ENCODE measurements at places on chromosomes 13 and 19.

GRCh38 chr19:15180451-15181390 is 20.1 kb downstream of the NOTCH3 start:
- peak; percentile 13 for DNase-seq

GRCh38 chr19:12802267-12803106 is 618 bp downstream of the THSD8 start:
- no peak for DNase-seq

DNA sequence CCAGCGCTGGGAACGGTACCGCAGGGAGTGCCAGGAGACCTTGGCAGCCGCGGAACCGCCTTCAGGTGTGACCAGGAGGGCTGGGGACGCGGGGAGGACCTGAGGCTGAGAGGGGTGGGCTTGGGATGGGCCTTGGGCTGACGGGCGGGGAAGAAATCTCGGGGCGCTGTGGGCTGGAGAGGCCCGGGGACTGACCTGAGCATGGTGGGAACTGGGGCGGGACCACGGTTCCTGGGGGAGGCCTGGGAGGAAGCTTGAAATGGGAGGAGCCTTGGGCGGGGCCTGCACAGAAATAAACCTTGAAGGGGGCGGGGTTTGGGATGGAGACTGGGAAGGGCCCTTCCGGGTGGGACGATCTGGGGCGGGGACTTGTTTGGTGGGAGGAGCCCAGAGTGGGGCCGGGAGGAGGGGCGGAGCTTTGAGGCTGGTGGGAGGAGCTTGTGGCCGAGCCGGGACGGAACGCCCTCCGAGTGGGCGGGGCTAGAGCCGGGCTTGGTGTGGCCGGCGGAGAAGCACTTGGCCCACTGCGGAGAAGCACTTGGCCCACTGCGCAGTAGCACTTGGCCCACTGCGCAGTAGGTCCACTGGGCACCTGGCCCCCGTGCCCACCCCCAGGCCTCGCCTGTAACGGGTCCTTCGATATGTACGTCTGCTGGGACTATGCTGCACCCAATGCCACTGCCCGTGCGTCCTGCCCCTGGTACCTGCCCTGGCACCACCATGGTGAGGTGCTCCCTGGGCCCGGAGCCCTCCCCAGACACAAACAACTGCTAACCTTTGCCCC is 2.8 kb downstream of the GIPR start:
- peak; percentile 48 for DNase-seq

- DNase-seq, result no peak
Observed at GRCh38 chr13:98240135-98240534, 63.1 kb upstream of the RNF113B start.

DNA sequence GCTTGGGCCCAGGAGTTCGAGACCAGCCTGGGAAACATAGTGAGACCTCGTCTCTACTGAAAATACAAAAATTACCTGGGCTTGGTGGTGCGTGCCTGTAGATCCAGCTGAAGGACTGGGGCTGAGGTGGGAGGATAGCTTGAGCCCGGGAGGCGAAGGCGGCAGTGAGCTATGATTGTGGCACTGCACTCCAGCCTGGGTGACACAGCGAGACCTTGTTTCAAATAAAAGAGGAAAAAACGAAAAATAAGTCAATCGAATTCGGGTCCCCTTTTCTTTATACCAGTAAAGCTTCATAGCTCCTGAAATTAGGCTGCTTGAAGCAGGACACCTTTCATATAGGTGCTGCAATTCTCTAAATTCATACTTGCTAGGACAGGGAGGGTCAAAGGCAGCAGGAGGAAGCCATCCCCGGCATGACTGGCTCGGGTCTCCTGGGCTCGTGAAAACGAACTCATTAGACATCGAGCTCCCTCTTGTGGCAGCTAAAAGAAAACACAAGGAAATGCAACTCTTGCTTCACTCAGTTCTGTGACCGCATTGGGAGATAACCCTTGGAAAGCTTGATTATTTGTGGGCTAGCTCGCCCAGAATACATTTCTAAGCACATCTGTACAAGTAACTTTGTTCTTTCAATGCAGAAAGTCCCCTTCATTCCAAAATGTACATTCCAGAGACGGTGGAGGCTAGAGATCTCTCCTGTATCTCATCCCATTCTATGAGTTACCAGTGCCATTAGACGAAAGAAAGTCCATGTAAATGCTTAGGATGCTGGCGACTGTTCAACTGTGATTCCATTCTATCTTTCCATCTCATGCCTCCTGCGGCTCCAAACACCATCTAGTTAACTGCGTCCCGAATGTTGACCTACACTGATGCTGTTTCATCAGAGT is 16.8 kb downstream of the FPR2 start:
- peak; percentile 82 for DNase-seq

DNA sequence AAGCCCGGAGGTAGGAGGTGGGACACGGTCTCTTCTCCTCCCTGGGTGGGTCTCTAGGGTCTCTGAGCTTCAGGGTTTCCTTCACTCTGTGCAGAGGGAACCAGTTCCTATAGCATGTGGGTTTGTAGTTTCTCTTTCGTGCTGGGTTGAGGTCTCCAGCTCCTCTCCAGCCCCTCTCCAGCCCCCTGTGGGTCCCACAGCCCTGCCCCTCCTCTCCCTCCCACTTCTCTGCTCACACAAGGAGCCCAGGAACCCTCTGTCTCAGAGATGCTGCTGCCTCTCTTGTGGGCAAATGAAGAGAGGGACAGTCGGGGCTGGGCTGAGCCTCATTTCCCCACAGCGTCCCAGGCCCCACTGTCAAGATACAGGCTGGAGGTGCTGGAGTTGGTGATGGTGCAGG is 1.4 kb downstream of the SIGLEC7 start:
- no peak for DNase-seq

GRCh38 chr19:35213663-35214632 is 14.6 kb downstream of the FAM187B start:
- no peak for DNase-seq

- no peak for DNase-seq
Observed at GRCh38 chr19:58385891-58386575, 1.0 kb upstream of the RPS5 start.

- DNase-seq, result no peak
Observed at GRCh38 chr13:59409211-59409610, 754.5 kb downstream of the DIAPH3 start.

- DNase-seq, result no peak
Observed at GRCh38 chr13:20402881-20403280, 122.8 kb downstream of the CRYL1 start.

DNA sequence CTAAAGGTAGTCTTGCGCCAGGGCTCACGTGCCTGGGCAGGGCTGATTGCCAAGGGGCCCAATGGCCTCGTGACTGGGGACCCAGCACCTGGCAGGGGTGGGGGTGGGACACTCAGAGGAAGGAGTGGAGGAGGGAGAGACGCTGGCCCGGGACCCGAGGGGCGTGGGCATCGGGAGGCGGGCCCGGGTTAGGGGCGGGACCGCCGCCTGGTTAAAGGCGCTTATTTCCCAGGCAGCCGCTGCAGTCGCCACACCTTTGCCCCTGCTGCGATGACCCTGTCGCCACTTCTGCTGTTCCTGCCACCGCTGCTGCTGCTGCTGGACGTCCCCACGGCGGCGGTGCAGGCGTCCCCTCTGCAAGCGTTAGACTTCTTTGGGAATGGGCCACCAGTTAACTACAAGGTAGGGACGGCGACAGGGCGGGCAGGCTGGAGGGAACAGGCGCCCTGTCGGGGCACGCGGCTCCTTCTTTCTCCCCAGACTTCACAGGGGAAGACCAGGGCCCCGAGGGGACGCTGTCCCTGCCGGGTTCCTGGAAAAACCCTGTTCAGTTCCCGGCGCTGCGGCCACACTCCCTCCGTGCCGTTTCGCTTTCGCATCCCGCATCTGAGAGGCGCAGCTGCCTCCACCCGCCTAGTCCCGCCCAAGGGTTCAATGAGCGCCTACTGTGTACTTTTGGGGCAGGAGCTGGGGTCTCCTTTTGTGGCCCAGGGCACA is at the start of gene IFI30:
Gene IFI30, plus strand, starts transcription at position 242 of the 717 bp plus-strand sequence. Its CDS starts 29 bp downstream, at position 271.
- peak; percentile 17 for DNase-seq

DNA sequence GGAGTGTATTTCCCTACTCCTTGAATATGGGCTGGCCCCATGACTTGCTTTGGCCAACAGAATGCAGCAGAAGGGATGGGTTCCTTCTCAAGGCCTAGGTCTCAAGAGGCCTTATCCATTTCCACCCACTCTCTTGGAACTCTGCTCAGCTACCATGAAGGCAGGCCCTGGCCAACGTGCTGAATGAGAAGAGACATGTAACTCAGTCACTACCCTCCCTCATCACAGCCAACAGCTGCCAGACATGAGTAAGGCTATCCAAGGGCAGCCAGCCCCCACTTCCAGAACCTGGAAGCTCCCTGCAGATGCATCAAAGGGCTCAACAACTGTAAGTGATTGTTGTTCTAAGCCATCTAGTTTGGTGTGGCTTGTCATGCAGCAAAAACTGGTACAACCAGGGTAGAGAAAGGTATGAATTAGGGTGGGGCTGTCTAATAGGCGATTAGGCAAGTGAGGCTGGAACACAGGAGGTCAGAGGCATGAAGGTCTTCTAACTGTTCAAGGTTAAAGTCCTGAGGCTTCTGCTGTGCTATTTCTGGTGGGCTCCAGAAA is 1.4 kb upstream of the RASL11A start:
- DNase-seq, result no peak

DNA sequence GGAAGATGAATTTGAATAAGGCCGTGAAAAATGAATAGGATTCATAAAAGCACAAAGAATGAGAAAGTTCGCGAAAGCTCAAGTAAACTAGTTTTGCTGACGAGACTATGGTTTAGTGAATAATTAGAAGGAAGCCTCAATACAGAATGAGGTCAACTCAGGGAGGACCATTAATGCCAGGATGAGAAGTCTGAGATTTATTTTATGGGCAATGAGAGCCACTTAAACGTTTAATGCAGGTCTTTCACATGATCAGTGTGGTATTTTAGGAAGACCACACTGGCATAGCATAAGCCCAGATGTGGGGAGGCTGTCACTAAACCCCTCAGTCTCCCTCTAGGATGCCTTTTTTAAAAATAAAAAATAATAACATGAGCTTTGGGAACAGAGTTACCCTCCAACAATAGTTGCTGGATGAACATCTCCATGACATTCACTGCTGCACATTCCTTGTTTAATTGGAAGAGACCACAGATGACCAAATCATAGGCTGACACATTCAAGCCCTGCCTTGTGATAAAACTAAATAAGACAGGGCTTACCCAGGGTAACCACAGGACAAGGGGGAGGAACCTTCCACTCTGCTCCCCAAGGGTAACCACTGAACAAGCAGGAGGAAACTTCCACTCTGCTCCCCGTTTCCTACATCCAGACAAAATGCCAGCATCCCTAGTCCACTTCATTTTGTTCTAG is 43.6 kb upstream of the LSM14A start:
- DNase-seq, result no peak

DNA sequence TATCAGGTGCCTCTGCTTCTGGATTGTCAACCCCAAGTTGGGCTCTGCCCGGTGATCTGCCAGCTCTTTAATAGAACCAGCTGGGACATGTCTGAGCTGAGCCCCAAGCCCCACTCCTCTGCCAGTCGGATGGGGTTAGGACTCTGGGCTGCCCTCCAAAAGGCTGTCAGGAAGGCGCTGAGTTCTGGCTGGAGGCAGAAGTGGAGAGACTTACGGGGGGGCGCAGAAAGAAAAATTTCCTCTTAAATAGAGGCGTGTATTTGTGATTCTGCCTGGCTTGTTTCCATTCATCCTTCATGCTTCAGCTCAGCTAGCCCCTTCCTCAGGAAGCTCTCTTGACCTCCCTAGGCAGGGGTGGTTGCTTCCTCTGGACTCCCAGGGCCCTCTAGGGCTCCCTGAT is 985 bp upstream of the KCNK6 start:
- DNase-seq, result no peak

DNA sequence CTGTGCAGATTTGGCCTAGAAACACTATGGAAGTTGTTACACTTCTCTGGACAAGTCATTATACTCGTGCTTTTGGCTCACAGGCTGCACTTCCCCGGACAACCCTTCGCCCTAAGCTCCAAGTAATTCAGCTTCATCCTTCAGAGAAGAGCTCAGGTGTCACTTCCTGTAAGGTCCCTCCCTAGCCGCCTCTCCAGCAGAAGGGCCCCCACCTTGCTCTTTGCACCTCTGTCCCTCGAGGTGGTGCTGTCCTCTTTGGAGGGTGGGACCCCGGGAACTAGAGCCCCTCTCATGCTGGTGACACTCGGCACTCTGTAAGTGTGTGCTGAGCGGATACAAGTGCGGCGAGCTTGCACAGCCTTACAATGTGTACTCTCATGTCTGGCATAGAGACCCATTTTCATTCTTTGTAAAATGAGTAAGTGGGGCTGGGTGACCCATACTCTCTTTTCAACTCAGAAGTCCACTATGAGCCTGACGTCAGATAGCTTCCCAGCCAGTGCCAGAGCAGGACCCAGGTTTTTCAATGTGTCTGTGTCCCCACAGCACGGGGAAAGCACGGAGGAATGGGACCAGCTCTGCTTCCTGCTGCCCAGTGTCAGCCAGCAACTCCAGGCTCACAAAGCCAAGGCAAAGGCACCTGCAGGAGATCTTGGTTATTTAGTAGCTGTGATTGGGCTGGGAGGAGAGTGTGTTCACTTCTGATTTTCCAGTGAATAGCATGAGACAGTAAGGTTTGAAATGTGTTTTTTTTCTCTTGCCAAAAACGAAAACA is 26.9 kb downstream of the CHAMP1 start:
- DNase-seq, result no peak

GRCh38 chr19:18771328-18772242 is 19.5 kb downstream of the COMP start:
- no peak for DNase-seq

DNA sequence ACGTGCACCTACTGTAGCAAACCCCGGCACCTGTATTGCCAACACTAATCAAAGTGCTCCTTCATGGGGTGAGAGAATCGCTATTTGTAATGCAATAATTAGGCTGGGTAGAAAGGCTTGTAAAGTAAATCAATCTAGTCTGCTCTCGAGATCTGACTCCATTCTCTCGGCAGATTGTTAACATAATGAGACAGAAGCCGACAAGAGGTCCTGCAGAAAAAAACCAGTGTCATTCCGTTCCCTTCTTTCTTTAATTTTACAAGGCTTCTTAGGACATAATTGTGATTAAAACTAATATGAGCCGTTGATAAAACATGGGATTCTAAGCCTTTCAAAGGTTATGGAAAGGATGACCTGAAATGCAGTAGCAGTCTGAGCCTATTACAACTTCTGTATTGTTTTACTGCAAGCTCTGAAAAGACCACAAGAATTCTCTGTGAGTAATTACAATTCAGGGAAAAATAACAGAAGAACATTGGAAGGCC is 530.0 kb downstream of the PCDH9 start:
- no peak for DNase-seq

- DNase-seq, result no peak
Observed at GRCh38 chr13:74892096-74892495, 589.9 kb downstream of the TBC1D4 start.

GRCh38 chr19:2481466-2481865 is 5.5 kb downstream of the GADD45B start:
- DNase-seq, result no peak

DNA sequence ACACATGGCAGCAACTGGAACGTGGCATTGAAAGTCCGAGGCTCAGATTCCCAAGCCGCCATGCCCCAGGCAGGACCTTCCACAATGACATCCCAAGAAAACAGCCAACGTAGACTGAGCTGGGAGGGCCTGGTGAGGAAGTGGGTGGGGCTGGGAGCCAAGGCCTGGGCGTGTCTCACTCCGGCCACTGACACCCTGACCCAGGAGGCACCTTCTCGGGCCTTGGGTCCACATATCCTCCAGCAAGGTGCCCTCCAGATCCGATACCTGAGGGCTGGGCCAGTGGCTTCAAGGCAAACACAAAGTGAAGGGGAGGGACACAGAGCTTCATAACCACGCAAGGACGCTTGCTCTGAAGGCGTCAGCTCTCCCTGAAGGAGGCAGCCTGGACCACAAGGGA is 43.0 kb downstream of the RAB20 start:
- DNase-seq, result no peak

GRCh38 chr13:57932061-57932460 is 300.5 kb downstream of the PCDH17 start:
- DNase-seq, result no peak
